Midbrain (tissue), 1 donor: ENCODE measurements at places on chromosomes 6 and 20.
A peak's percentile ranks its signal among the peaks of the same experiment; 100 is the strongest.

- no peak for DNase-seq
Measured at GRCh38 chr6:167793421-167793820, 33.3 kb upstream of the AFDN start.

DNA sequence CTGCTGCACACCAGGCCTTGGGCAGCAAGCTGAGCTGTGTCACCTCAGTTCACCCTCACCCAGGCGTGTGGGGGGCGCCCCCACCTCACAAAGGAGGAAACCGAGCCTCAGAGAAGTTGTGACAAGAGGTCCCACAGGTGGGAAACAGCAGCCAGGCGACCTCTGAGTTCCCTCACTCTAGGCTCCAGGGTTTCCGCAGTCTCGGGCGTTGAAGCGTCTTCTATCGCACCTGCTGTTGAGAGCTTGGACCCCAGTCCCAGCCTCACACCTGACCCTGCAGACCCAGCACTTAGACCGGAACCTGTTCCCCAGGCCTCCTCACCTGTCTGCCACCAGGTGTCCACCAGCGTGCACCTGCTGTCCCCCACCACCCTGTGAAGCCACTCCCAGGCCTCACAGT lies 22.3 kb upstream of the APMAP start:
- DNase-seq = no peak

GRCh38 chr20:22232923-22233322 lies 351.4 kb downstream of the FOXA2 start:
- DNase-seq = no peak

- DNase-seq = no peak
Measured at GRCh38 chr6:29777310-29777709, 50.3 kb upstream of the HLA-G start.

GRCh38 chr6:160955508-160956295 lies 35.9 kb upstream of the MAP3K4 start:
- DNase-seq = no peak

- no peak for DNase-seq
Measured at GRCh38 chr6:72533606-72534005, 88.3 kb upstream of the KCNQ5 start.

DNA sequence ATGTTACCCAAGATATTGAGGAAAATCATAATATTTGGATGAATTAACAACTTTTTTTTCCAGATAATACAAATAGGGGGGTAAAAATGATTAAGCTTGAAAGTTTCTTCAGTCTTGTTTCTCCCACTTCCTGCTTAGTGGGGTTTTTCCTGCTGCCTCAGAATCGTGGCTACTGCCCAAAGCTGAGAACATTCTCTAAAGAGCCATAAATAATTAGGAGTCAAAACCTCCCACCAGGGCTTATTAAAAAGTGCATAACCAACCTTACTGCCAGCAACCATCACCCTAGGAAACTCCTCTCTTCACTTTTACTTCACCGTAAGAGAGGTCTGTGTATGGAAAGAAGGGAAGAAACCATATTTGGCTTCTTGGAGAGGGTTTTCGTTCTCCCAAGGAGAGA lies 9.0 kb upstream of the LCA5 start:
- DNase-seq = no peak

GRCh38 chr20:17491488-17491887 lies 39.7 kb downstream of the BFSP1 start:
- DNase-seq = no peak

- DNase-seq = no peak
Measured at GRCh38 chr6:94636780-94637385, 940.5 kb upstream of the MANEA start.

DNA sequence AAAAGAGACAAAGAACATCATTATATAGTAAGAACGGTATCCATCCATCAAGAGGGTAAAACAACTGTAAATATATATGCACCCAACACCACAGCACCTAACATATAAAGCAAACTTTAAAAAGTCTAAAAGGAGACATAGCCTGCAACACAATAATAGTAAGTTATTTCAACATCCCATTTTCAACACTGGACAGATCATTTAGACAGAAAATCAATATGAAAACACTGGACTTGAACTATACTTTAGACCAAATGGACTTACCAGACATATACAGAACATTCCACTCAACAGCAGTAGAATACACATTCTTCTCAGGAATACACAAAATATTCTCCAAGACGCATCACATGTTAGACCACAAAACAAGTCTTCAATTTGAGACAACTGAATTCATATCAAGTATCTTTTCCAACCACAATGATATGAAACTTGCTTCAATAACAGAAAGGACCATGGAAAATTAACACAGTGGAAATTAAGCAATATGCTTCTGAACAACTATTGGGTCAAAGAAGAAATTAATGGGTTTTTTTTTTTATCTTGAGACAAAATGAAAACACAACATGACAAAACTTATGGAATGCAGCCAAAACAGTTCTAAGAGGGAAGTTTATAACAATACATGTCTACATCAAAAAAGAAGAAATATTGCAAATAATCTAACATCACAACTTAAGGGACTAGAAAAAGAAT lies 23.9 kb upstream of the ASF1A start:
- DNase-seq = no peak

- no peak for DNase-seq
Measured at GRCh38 chr6:100880149-100880852, 828 bp downstream of the ASCC3 start.

- no peak for DNase-seq
Measured at GRCh38 chr20:61932711-61933480, 132.8 kb downstream of the TAF4 start.

DNA sequence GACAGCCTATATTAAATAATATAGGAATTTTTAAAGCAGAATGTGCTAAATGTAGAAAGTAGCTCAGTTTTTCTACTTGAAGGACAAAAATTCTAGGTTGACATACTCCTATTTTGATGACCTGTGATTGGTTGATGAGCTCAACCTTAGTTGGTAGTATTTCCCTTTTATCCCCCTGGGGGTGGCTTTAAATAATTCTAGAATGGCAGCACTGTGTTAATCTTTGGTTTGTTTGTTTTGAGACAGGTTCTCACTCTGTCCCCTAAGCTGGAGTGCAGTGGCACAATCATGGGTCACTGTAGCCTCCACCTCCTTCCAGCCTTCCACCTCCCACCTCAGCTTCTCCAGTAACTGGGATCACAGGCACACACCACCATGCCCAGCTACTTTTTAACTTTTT lies 29.2 kb downstream of the FARS2 start:
- no peak for DNase-seq

- DNase-seq = no peak
Measured at GRCh38 chr20:4375881-4376280, 345.8 kb upstream of the PRND start.

GRCh38 chr6:12208190-12208589 lies 82.0 kb upstream of the EDN1 start:
- DNase-seq = no peak

GRCh38 chr6:163250116-163250515 lies 164.4 kb upstream of the QKI start:
- DNase-seq = no peak

- no peak for DNase-seq
Measured at GRCh38 chr6:42257614-42258013, 40.0 kb upstream of the MRPS10 start.

- peak; percentile 68 for DNase-seq
Measured at GRCh38 chr6:149925974-149926777, 3.3 kb upstream of the RAET1G start.
